RWPE2 (cell line): ENCODE measurements at places on chromosomes 2 and 18.

- peak overlapping the region; percentile 64 for H3K27ac ChIP-seq
- no peaks in the 10 kb centered on the region for H3K36me3 ChIP-seq
- H3K4me3 ChIP-seq = peak overlapping the region; percentile 54
- H3K4me1 ChIP-seq = no peaks in the 10 kb centered on the region
- no peaks in the 10 kb centered on the region for H3K27me3 ChIP-seq
- DNase-seq = no peak
Observed at GRCh38 chr2:241509155-241509784, 886 bp upstream of the STK25 start.

DNA sequence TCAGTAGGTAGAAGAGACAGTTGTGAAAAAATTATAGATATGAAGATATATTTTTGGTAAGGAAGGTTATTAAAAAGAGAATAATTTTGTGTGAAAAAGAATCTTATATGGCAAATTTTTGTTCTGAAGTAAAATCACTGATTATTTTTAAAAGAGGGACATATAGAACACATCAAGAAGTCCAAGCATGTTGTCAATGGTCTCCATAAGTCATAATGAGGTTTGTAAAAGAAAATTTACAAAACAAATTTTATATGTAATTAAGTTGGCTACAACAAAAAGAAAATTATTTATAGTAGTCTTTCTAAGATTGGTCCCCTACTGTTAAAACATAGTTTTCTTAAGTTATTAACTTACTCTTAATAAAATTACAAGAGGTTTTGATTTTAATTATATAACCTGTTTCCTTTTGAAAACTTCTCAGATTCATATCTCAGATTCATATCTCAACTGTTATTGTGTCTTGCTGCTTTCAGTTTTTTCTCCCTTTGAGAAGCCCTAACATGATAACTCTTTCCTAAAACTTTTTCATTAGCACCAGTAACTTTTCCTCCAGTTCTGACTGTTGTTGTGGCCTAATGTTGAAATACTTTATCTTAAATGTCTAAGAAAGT is 81.2 kb downstream of the SH3YL1 start:
- H3K4me3 ChIP-seq = no peak overlapping the region
- H3K4me1 ChIP-seq = no peaks in the 10 kb centered on the region
- no peak overlapping the region for H3K27ac ChIP-seq
- no peak for DNase-seq
- no peaks in the 10 kb centered on the region for H3K36me3 ChIP-seq

DNA sequence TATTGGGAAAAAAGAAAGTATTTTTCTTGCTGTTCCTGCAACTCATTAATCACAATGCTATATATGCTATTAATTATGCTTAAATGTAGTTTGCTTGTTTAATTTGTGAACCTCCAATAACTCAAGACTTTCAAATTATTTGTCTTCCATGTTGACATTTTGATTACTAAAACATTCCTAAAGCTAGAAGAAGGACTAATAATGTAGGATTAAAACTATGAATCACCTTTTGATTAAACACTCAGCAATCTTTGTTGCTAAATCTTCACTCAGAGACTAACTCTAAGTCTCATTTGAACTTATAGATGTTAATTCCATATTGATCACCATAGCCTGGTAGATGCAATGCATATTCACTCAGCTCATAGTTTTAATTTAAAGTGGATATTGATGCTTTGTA is 524.6 kb upstream of the ZEB2 start:
- H3K27me3 ChIP-seq = no peaks in the 10 kb centered on the region
- H3K27ac ChIP-seq = no peak overlapping the region
- DNase-seq = no peak
- H3K4me3 ChIP-seq = no peak overlapping the region
- H3K4me1 ChIP-seq = peaks cover 7% of the 10 kb centered on the region

GRCh38 chr2:224556381-224556780 is 28.8 kb downstream of the CUL3 start:
- no peaks in the 10 kb centered on the region for H3K4me1 ChIP-seq
- H3K27me3 ChIP-seq = no peaks in the 10 kb centered on the region
- DNase-seq = no peak
- H3K36me3 ChIP-seq = peaks cover 37% of the 10 kb centered on the region
- no peak overlapping the region for H3K4me3 ChIP-seq

DNA sequence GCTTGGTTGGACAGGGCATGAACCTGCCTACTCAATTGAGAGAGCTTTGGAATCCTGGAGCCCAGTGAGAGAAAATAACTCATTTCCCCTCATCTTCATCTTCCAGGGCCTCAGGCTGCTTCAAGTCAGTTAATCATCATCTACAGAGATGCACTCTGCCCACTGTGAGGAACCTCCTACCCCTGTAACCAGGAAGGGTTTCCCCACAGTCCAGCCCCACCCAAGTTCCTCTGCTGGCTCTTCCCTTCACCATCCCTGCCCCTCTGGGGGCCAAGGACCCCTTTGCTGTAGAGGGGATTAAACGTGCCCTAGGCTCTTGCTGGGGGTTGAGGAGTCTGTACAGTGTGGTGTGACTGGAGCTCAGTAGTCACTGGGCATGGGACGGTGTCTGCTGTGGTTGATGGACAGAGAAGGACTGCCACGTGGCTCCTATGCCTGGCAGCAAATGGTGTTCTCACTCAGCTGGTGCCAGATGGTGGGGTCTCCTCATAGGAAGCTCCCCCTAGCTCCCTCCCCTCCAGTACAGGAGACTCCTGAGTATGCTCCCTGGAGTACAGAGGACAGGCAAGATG is 29.5 kb upstream of the LGALSL start:
- no peak for DNase-seq
- H3K36me3 ChIP-seq = no peaks in the 10 kb centered on the region
- no peak overlapping the region for H3K4me3 ChIP-seq
- H3K27me3 ChIP-seq = no peaks in the 10 kb centered on the region
- H3K27ac ChIP-seq = no peak overlapping the region
- H3K4me1 ChIP-seq = peaks cover 11% of the 10 kb centered on the region

DNA sequence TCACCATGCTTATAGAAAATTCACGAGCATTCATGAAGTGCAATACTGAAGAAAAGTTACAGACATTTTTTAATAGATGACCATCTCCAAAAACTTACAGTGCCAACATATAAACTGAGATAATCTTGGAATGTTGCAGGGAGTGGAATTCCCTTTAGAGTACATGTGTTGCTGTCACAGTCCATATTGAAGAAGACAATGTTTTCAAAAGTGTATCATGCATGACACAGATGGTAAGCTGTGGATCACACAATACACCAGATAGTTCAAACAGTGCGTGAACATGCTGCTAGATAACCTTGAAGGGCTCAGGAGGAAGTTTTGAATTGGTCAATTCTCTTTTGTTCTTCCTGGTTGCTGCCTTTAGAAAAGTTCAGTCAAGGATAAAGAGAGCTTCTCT is 1644.3 kb upstream of the NXPH2 start:
- H3K36me3 ChIP-seq = no peaks in the 10 kb centered on the region
- H3K27me3 ChIP-seq = no peaks in the 10 kb centered on the region
- no peak overlapping the region for H3K27ac ChIP-seq
- H3K4me3 ChIP-seq = no peak overlapping the region
- H3K4me1 ChIP-seq = no peaks in the 10 kb centered on the region
- no peak for DNase-seq

GRCh38 chr2:64228126-64228678 is 84.0 kb upstream of the PELI1 start:
- H3K27me3 ChIP-seq = no peaks in the 10 kb centered on the region
- peak overlapping the region; percentile 9 for H3K4me3 ChIP-seq
- H3K4me1 ChIP-seq = no peaks in the 10 kb centered on the region
- no peak overlapping the region for H3K27ac ChIP-seq
- no peak for DNase-seq

DNA sequence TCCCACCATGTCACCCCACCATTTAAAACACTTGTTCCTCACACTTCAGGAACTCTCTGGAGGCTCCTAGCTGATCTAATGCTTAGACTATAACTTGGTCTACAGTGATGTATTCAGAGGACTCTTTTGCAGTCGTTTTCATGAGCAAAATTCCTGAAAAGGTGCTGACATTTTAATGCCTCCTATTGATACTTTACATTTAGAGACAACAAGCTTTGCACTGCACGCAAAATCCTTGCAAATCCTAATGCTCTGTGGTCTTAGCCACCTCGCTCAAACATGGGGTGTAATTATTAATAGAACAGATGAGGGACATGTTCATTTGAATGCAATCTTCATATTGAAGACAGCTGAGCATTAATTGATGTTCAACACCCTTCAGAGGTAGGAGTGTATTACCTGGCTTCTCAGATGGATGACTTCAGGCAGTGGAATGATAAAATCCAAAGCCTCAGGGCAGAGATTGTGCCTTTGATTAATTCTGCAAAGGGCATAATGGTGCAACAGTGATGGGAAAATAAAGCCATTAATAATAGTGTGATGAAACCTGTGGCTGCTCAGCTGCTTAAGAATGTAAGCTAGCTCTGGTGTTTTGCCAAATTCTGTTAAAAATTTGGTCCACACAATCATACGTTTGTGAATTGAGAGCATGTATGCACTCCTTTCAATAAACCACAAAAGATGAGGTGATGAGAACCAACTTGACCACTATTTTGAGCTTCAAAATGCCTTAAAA is 5.4 kb downstream of the CTAGE1 start:
- no peaks in the 10 kb centered on the region for H3K36me3 ChIP-seq
- peaks cover 10% of the 10 kb centered on the region for H3K4me1 ChIP-seq
- DNase-seq = no peak
- H3K4me3 ChIP-seq = no peak overlapping the region
- H3K27ac ChIP-seq = no peak overlapping the region

GRCh38 chr2:126879348-126880298 is 19.1 kb upstream of the TEX51 start:
- no peaks in the 10 kb centered on the region for H3K27me3 ChIP-seq
- no peak overlapping the region for H3K4me3 ChIP-seq
- no peak for DNase-seq
- H3K4me1 ChIP-seq = no peaks in the 10 kb centered on the region
- no peaks in the 10 kb centered on the region for H3K36me3 ChIP-seq

DNA sequence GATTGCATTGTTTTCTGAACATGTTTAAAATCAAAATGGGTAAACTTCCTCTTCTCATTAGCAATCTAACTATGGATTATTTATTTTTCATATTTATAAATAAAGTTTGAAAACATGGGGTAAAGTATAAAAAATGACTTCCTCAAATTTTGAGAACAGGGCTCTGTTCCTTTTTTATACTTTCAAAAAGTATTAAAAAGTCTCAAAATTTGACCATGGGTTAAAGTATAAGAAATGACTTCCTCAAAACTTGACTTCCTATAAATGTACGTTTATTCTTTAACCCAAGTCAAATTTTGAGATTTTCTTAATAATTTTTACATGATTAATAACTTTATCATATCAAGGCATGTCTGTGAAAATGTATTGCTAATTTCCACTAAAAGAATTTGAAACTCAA is 512.4 kb downstream of the GALR1 start:
- H3K27me3 ChIP-seq = no peaks in the 10 kb centered on the region
- H3K27ac ChIP-seq = no peak overlapping the region
- DNase-seq = no peak
- no peaks in the 10 kb centered on the region for H3K4me1 ChIP-seq
- no peak overlapping the region for H3K4me3 ChIP-seq

- no peaks in the 10 kb centered on the region for H3K4me1 ChIP-seq
- no peak for DNase-seq
Observed at GRCh38 chr2:62089658-62090057, 106.3 kb upstream of the B3GNT2 start.

DNA sequence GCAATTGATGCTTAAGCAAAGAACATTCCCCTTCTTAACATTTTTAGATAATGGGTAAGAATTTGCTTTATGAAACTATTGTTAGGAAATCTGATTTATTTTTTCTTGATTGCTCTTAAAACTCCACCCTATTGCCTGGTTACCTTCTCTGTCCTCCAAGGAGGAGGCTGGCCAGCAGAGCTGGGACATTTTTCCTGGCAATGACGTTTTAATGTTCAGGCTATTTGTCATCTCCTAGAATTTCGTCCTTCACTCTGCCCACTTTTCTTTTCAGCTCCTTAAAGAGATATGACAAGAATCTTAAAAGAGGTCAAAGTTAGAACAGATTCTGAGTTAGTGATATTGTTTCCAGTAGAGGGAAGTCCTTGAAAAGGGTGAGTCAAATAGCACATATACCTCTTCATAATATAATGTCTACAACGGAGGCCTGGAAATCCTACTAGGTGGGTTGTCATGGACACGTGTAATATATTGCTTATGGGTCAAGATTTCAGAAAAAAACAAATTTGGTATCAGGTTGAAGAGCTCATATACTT is 141.0 kb downstream of the CMPK2 start:
- H3K4me3 ChIP-seq = no peak overlapping the region
- no peaks in the 10 kb centered on the region for H3K27me3 ChIP-seq
- peaks cover 9% of the 10 kb centered on the region for H3K4me1 ChIP-seq

DNA sequence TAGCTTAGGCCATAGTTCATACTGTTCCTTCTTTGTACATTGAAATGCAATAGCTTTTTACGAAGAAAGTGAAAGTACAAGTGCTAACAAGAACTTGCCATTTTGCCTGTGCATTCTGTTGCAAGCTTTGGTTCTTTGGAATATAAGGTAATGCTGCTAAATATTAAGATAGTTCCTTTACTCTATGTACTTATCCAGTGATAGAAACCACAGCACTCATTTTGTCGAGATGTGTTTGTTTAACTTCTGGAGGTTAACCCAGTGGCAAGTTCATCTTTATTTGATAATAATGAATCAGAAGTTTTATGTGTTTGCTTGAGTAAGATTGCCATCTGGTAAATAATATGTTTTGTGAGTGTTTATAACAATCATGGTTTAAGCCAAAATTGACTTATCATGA is 373.1 kb upstream of the FANCL start:
- no peak for DNase-seq
- peaks cover 20% of the 10 kb centered on the region for H3K4me1 ChIP-seq
- no peak overlapping the region for H3K4me3 ChIP-seq
- no peaks in the 10 kb centered on the region for H3K27me3 ChIP-seq

- no peaks in the 10 kb centered on the region for H3K36me3 ChIP-seq
- no peak overlapping the region for H3K4me3 ChIP-seq
- no peaks in the 10 kb centered on the region for H3K4me1 ChIP-seq
- H3K27ac ChIP-seq = no peak overlapping the region
- no peaks in the 10 kb centered on the region for H3K27me3 ChIP-seq
Observed at GRCh38 chr2:62014102-62014501, 108.6 kb downstream of the COMMD1 start.

DNA sequence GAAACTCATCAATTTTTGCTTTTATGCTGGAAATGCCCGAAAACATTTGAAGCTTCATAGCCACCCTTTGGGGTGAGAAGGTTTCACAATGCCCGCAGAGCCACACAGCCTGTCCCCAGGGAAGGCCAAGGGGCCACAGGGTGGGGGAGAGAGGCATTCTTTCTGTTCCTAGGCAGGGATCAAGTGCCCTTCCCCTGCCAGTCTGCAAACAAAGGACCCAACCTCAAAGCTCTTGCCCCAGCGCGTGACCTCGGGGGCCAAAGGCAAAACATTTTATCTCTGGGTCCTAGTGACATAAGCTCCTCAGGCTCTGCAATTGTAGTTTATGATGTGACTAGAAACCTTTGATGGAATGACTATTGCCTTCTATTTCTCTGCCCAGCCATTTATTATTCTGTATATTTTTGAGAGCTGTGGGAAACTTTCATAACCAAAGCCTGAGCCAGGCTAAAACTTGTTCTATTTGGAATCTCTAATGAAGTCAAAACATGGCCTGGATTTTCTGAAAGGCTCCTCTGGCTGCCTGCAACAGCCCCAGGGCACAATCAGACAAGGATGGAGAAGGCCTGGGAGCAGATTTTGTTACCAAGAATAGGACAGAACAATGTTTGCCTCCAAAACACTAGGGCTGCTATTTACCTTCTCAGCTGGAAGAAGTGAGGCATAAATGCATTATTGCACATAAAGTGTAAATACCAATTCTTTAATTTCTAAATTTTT is 137.2 kb upstream of the KCTD1 start:
- H3K4me3 ChIP-seq = no peak overlapping the region
- H3K27me3 ChIP-seq = no peaks in the 10 kb centered on the region
- no peaks in the 10 kb centered on the region for H3K36me3 ChIP-seq
- no peak for DNase-seq
